ENCODE measurements at places on chromosomes 7 and 10. TPM values are rescaled to one million over a fixed set of nuclear protein-coding genes. Genes with fewer than 3 reads are reported as not detected.

Gene TUBAL3
- 1.9 TPM for total RNA-seq

Gene IGF2BP3
- not detected for total RNA-seq

Gene UFSP1
- 3.7 TPM for total RNA-seq

Gene PCDH15
- not detected for total RNA-seq

DNA sequence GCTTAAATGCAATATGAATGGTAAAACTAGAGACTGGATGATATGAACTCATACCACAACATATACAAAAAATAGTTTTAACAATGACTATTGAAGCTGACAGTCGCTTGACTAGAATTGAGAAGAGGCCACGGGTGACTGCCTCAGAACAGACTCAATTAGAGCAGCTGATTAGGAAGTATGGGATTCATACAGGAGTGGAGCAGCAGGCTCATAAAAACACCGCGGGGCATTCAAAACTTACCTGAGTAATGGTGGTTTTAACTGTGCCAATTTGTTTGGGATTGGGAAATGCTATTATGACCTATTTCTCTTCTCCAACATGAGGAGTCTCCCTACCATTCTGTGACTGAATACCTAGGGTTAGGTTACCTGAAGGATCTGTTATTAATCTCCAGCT is 2.1 kb downstream of the CADPS2 start:
- H3K27me3 ChIP-seq: no peaks in the 10 kb centered on the region
- DNase-seq: no peak
- H3K36me3 ChIP-seq: no peaks in the 10 kb centered on the region
- no peaks in the 10 kb centered on the region for H3K4me1 ChIP-seq
- no peak overlapping the region for H3K27ac ChIP-seq

DNA sequence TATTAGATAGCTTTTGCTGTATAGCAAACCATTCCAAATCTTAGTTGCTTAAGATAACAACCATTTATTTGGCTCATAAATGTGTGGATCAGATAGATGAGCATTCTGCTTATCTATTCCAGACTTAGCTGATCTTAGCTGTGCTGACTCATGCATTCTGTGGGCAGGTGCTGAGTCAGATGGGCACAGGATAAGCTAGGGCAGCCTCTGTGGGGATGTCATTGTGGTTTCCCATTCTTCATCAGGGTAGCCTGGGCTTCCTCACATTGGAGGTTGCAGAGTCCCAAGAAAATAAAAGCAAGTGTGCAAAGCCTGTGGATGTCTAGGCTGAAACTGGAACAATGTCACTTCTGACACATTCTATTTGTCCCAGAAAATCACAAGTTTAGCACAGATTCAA is 917.0 kb downstream of the TYW1 start:
- H3K27me3 ChIP-seq: no peaks in the 10 kb centered on the region
- H3K36me3 ChIP-seq: no peaks in the 10 kb centered on the region
- no peak overlapping the region for H3K4me3 ChIP-seq
- H3K4me1 ChIP-seq: no peaks in the 10 kb centered on the region
- H3K27ac ChIP-seq: no peak overlapping the region

DNA sequence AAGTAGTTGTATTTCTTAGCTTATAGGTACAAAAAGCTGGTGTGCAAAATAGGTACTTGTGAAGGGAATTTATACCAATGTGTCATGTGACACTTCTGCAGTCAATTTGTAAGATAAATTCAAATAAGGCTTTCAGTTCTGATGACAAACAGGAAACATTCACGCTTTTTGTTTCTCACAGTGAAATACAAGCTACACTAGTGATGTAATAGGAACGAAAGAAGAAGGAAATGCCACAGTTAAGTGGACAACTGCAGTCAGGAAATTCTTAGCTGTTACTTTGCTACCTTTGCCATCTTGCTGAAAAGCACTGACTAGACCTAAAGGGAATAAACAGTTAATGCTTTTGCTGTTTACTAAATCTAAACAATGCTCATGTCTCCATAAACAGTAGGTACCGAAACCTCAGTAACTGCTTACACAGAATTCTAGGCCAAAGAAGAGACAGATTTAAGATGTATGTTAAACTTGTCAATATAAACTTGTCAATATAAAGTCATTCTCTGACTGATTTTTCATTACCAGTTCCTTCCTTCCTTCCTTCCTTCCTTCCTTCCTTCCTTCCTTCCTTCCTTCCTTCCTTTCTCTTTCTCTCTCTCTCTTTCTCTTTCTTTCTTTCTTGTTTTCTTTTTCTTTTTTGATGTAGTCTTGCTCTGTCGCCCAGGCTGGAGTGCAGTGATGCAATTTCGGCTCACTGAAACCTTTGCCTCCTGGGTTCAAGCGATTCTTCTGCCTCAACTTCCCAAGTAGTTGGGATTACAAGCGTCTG is 10.1 kb downstream of the OTUD1 start:
- no peaks in the 10 kb centered on the region for H3K36me3 ChIP-seq
- no peaks in the 10 kb centered on the region for H3K27me3 ChIP-seq
- no peak overlapping the region for H3K27ac ChIP-seq
- H3K4me3 ChIP-seq: no peak overlapping the region
- DNase-seq: no peak

DNA sequence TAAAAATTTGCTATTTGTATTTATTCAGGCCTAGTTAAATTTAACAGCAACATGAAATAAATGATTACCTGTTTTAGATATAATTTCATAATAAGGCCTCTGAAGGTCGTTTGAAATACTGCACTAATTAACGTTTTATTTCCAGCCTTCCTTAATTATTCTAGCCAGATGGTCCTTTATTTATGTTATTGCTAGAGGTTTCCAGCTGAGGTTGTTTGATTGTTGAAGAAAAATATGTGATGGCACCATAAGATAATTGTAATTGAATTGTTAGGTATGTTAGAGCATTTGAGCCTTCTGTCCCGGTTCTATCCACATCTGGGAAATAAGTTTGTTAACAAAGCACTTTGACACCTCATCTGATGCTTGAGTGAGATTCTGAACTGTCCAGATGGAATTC is 556.1 kb downstream of the ATRNL1 start:
- no peaks in the 10 kb centered on the region for H3K4me1 ChIP-seq
- H3K36me3 ChIP-seq: no peaks in the 10 kb centered on the region
- no peaks in the 10 kb centered on the region for H3K27me3 ChIP-seq
- H3K27ac ChIP-seq: no peak overlapping the region
- no peak for DNase-seq

DNA sequence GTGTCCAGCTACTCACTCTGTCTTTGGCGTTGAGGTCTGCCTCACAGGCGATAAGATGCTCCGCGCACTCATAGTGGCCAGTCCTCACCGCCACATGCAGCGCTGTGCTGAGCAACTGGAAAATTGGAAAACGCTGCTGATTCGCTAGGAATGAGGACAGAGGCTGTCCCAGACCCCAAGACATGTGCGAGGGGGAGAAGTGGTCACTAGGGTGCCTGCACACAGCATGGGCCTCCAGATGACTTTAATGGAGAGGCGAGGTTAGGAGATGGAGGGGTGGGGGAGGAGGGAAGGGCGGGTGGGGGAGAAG is 5.2 kb downstream of the ANKRD1 start:
- H3K36me3 ChIP-seq: no peaks in the 10 kb centered on the region
- no peak for DNase-seq
- H3K4me1 ChIP-seq: no peaks in the 10 kb centered on the region

DNA sequence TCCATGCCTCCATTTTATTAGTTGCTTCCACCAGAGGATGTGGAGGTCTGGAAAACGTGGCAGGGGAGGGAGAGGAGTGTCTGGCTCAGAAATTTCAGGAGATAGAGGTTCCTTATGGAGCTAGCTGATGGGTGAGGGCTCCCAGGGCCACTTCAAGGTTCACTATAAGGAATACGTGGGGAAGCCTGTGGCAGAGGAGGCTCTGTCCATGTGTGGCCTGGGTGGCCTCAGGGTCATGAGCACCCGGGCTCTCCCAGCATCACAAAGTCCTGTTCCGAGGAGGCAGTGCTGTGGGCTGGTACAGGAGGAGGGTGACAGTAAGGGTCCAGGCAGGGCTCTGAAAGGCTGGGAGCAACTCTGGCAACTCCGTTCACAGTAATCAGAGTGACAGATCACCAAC is 24.6 kb downstream of the ARHGAP22 start:
- no peaks in the 10 kb centered on the region for H3K4me1 ChIP-seq
- DNase-seq: no peak
- no peak overlapping the region for H3K4me3 ChIP-seq
- H3K27me3 ChIP-seq: no peaks in the 10 kb centered on the region

GRCh38 chr10:84254552-84255478 is 10.0 kb downstream of the RGR start:
- H3K27ac ChIP-seq: no peak overlapping the region
- H3K27me3 ChIP-seq: no peaks in the 10 kb centered on the region
- H3K36me3 ChIP-seq: no peaks in the 10 kb centered on the region
- H3K4me1 ChIP-seq: no peaks in the 10 kb centered on the region

- no peaks in the 10 kb centered on the region for H3K4me1 ChIP-seq
- DNase-seq: no peak
- H3K4me3 ChIP-seq: no peak overlapping the region
- no peaks in the 10 kb centered on the region for H3K36me3 ChIP-seq
- H3K27me3 ChIP-seq: no peaks in the 10 kb centered on the region
Observed at GRCh38 chr10:131710142-131710861, 190.5 kb upstream of the PPP2R2D start.

DNA sequence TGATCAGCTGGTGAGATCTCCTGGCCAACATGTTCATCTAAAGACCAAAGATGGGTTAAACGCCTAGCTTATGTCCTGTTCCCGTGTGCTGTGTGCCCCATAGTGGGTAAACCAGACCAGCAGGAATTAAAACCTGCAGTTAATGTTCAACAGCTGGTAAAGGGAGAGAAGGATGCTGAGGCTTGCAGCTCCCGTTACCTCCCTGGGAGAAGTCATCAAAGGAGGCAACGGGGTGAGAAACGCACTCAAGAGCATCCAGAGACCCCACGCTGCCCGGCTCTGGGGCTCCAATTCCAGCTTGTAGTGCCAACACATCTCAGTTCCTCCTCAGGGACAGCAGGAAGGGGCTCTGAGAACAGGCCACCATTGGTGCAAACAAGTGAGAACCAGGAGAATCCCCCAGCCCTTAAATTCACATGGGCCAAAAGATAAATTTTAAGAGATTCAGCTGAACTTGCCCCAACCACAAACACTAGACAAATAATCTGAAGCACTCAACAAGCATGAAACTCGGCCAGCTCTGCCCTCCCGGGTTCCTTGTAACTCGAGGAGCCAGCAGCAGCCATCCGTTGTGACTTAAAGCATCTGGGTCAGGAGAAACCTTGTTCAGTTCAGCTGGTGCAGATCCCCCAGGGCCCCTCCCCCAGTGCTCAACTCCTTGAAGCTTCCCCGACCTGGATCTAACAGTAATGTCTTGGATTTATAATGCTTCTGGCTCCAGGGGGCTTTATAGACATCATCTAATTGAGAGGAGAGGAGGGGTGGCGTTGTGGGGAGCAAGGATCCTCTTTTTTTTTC is 29.4 kb downstream of the FAM241B start:
- no peak overlapping the region for H3K27ac ChIP-seq
- no peak for DNase-seq
- no peaks in the 10 kb centered on the region for H3K4me1 ChIP-seq
- H3K27me3 ChIP-seq: peaks cover 6% of the 10 kb centered on the region

- DNase-seq: no peak
- no peaks in the 10 kb centered on the region for H3K27me3 ChIP-seq
- no peak overlapping the region for H3K27ac ChIP-seq
- H3K4me1 ChIP-seq: no peaks in the 10 kb centered on the region
Observed at GRCh38 chr10:51718804-51719291, 19.5 kb upstream of the CSTF2T start.

GRCh38 chr10:125591886-125592285 is 91.1 kb downstream of the TEX36 start:
- H3K4me1 ChIP-seq: no peaks in the 10 kb centered on the region
- H3K36me3 ChIP-seq: no peaks in the 10 kb centered on the region
- no peaks in the 10 kb centered on the region for H3K27me3 ChIP-seq
- H3K27ac ChIP-seq: no peak overlapping the region

DNA sequence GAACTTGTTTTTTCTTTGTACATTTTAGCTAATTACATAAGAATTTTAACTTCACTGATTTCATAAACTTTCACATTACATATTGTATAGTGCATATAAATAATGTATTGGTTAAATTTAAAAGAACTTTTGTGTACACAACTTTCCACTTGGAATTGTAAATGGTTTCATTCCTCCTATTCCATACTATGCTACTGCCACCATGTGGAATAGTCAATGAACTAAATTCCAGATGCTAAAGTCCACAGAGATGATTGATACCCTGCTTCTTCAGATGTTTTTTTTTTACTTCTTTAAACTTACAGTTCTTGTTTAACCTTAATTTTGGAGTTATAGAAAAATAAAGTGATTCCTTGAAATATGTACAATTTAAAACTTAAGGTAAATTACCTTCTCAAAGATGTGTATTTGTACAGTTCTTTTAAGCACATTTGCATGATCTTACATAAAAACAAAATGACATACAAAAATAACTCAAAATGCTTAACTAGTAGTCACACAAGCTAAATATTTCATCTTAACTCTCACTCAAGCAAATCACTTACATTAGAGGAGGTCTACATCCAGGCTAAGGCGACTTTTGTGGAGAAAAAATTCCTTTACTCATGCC is 247.6 kb upstream of the HGF start:
- no peaks in the 10 kb centered on the region for H3K36me3 ChIP-seq
- H3K27ac ChIP-seq: no peak overlapping the region
- no peak overlapping the region for H3K4me3 ChIP-seq
- no peak for DNase-seq
- H3K4me1 ChIP-seq: no peaks in the 10 kb centered on the region

DNA sequence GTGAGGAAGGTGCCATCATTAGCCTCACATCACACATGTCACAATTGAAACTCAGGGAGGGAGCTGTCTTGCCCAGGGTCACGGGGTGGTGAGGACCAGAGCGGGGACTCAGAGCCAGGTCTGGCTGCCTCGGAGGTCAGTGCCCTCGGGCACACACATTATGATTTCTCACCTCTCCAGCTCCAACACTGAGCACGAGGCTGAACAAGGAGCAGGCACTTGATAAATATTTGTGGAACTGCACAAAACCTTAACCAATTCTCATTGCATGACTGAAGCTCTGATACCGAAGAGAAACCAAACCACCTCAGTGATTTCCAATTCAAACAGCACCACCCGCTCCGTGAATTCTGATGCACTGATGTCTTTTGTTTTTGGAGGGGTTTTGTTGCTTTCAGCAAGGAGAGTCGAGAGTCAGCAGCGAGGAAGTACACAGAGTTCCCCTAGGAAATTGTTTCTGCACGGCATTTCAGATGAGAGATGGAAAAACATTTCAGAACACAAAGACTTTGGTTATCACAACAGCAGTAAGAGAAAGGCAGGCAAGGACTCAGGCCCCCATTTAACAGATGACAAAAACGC is 55.3 kb upstream of the ZMIZ1 start:
- H3K36me3 ChIP-seq: no peaks in the 10 kb centered on the region
- DNase-seq: no peak
- H3K4me3 ChIP-seq: no peak overlapping the region
- H3K27ac ChIP-seq: no peak overlapping the region

- DNase-seq: no peak
- no peak overlapping the region for H3K27ac ChIP-seq
- H3K4me1 ChIP-seq: no peaks in the 10 kb centered on the region
- H3K27me3 ChIP-seq: no peaks in the 10 kb centered on the region
- no peak overlapping the region for H3K4me3 ChIP-seq
- H3K36me3 ChIP-seq: no peaks in the 10 kb centered on the region
Observed at GRCh38 chr10:90447831-90448230, 410.0 kb downstream of the HTR7 start.

- H3K27me3 ChIP-seq: no peaks in the 10 kb centered on the region
- peak overlapping the region; percentile 94 for H3K4me3 ChIP-seq
- peak overlapping the region; percentile 98 for H3K27ac ChIP-seq
- H3K4me1 ChIP-seq: peaks cover 12% of the 10 kb centered on the region
- DNase-seq: no peak
- H3K36me3 ChIP-seq: no peaks in the 10 kb centered on the region
Observed at GRCh38 chr7:143382791-143383641, 1.9 kb downstream of the ZYX start.

- no peaks in the 10 kb centered on the region for H3K27me3 ChIP-seq
- no peak overlapping the region for H3K27ac ChIP-seq
- H3K36me3 ChIP-seq: no peaks in the 10 kb centered on the region
- no peak overlapping the region for H3K4me3 ChIP-seq
Observed at GRCh38 chr7:91191771-91192170, 72.5 kb upstream of the FZD1 start.

All from breast epithelium (tissue), 4 donors.